Kidney epithelial cell (primary cell): ENCODE measurements at places on chromosomes 5 and 9. TPM values are rescaled to one million over a fixed set of nuclear protein-coding genes. Genes with fewer than 3 reads are reported as not detected.

The SH3TC2 gene
- total RNA-seq: 7.9 and 8.4 TPM in 2 replicates

The VLDLR gene
- 28.5 and 31.3 TPM in 2 replicates for total RNA-seq

The SLC45A2 gene
- total RNA-seq: not detected in 2 replicates

The DMRT2 gene
- total RNA-seq: 0.17 TPM in 1 of 2 replicates, not detected in the other

The CDK9 gene
- total RNA-seq: 38.5 and 47.3 TPM in 2 replicates

The N4BP3 gene
- 6.0 and 6.8 TPM in 2 replicates for total RNA-seq

The PCDHGA10 gene
- total RNA-seq: 5.5 and 6.0 TPM in 2 replicates

The PPP1R2B gene
- total RNA-seq: 0.07 TPM in 1 of 2 replicates, not detected in the other

The SH3GL2 gene
- total RNA-seq: 3.5 TPM in 2 replicates

The IFNB1 gene
- not detected in 2 replicates for total RNA-seq

The GRXCR2 gene
- total RNA-seq: not detected in 2 replicates

The PCDHGB7 gene
- total RNA-seq: 14.0 and 14.1 TPM in 2 replicates

The CARTPT gene
- not detected in 2 replicates for total RNA-seq

The SPINK7 gene
- total RNA-seq: not detected in 2 replicates

The RNF180 gene
- total RNA-seq: 11.5 and 16.3 TPM in 2 replicates

The FGF1 gene
- total RNA-seq: 1.6 and 12.1 TPM in 2 replicates

DNA sequence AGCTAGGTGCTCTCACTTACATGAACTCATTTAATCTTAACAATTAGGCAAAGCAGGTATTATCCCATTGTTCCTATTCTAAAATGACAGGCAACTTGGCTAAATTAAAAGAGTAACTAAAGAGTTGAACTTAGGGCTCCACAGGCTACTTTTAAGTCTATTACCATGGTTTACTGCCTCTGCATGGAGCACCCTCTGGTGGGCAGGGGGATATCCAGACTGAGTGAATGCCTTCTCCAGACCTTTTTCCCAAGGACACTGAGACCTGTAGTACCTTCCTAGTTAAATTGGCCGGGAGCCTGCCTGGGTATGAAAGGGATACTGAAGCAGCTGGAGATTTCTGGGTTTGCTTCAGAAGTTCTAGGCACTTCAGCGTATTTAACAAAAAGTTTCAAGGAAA, 238.1 kb downstream of the ELAVL2 start:
- DNase-seq: no peak

DNA sequence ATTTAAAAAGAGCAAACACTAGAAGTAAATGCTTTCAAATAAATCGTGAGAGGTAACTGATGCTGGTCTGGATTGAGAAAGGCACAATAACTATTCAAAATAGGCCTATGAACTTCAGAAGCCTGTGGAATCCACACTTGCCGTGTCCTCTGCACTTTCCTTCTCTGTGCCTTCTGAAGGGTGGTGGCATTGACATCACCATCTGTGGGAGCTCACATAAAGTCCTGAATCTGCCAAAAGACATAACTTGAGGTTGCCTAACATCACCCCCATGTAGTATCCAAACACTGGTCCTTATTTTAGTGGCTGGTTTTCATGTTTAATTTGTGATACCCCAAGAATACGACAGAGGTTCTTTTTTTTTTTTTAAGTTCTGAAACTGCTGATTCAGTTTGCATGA, 59.8 kb downstream of the IRF1 start:
- DNase-seq: no peak

DNA sequence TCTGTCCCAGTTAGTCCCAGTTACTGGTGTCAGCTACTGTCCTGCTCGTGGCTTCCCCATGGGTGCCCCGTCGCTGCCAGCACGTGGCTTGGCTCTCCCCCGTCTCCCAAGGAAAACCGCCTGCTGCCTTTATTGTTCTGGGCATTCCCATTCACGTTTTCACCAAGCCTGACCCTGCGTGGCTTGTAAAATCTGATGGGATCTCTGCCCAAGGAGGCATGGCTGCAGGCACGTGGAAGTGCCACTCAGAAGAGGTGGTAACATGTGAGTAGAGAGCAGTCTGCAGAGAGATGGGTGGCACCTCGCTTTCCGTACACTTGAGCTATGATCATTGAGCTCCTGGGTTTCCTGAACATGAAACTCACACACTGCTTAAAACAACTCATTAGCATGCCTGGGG, 429.2 kb upstream of the KLF4 start:
- DNase-seq: no peak

- no peak for DNase-seq
Measured at GRCh38 chr5:14464671-14465070, 116.9 kb upstream of the OTULINL start.

GRCh38 chr5:79346420-79346824, 110.5 kb downstream of the JMY start:
- DNase-seq: peak; percentile 9

- DNase-seq: no peak
Measured at GRCh38 chr5:149060325-149060724, 2.5 kb downstream of the SH3TC2 start.

DNA sequence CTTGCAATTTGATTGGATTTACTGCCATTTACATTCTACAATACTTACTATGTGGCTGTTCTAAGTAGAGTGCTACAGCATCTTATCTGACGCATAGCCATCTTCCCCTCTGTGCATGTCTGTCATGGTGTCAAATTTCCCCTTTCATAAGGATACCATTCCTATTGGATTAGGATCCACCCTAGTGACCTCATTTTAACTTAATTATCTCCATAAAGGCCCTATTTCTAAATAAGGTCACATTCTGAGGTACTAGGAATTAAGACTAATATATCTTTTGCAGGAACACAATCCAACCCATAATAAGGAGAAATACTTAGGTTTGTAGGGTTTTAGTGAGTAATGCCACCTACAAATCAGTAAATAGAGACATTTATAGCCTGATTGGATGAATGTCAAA, 268.0 kb downstream of the ADAMTSL1 start:
- no peak for DNase-seq

- no peak for DNase-seq
Measured at GRCh38 chr9:129850821-129851550, 15.7 kb downstream of the USP20 start.

GRCh38 chr5:120062515-120062917, 401.6 kb upstream of the PRR16 start:
- peak; percentile 2 for DNase-seq

GRCh38 chr5:159310511-159310910, 19.8 kb downstream of the IL12B start:
- no peak for DNase-seq

DNA sequence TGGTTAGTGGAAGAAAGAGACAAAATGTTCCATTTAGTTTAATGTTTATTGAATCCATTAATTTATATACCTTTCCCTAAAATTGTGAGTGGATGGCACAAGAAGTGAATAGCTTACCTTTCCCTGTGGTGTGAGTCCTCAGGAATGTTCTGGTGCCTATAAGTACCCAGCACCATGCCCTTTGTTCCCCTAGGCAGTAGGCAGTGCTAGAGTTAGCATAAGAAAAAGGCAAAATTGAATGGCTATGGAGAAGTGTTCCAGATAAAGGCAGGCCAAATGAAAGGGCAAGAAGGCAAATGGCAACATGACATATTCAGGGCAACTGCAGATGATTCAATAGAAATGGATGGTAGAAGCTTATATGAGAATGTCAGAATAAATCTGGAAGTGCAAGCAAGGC, 370.8 kb upstream of the PTGER4 start:
- DNase-seq: no peak

GRCh38 chr9:98083061-98083501, 26.5 kb downstream of the NANS start:
- DNase-seq: no peak

- DNase-seq: no peak
Measured at GRCh38 chr9:36967997-36968396, 66.1 kb downstream of the PAX5 start.

DNA sequence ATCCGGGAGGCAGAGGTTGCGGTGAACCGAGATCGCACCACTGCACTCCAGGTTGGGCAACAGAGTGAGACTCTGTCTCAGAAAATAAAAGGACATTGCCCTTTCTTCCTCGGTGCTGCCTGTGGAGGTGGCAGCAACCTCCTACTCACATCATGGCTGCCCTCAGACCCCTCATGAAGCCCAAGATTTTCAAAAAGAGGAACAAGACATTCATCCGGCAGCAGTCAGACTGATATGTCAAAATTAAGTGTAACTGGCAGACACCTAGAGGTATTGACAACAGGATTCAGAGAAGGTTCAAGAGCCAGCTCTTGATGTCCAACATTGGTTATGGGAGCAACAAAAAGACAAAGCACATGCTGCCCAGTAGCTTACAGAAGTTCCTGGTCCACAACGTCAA, 12.6 kb upstream of the PAX5 start:
- DNase-seq: no peak

- no peak for DNase-seq
Measured at GRCh38 chr9:9893837-9894236, 719.0 kb downstream of the PTPRD start.

- DNase-seq: no peak
Measured at GRCh38 chr9:132789719-132790118, 88.4 kb downstream of the AK8 start.

DNA sequence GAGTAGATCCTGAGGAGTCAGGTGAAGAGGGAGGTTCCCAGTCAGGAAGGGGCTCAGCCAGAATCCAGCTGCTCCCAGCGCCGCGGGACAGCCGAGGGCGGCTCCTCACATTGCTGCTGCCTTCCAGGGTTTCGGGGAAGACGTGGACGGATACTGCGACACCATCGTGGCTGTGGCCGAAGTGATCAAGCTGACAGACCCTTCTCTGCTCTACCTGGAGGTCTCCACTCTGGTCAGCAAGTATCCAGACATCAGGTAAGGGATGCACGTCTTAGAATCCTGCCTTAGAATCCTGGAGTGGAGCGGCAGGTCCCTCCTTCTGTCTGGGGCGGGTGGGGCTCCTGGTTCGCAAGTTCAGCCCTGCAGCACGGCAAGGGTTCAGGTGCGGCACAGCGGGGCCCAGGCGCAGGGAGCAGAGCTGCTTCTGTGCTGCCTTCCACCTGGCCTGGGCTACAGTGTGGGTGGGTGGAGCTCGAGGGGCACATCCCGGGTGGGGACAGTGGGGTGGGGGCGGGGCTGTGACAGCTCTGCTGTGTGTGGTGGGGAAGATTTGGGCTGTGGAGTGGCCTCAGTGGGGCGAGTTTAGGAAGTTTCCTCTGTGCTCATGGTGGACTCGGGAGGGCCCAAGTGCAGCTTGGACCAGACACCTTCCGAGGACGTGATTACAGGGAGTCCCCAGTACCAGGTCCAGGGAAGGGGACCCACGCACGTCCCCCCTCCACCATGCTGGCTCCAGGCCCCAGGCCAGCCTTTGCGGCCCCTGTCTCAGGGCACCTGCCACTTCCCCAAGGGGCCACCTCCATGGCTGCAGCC, 22.8 kb downstream of the EXOC3 start:
- DNase-seq: no peak

DNA sequence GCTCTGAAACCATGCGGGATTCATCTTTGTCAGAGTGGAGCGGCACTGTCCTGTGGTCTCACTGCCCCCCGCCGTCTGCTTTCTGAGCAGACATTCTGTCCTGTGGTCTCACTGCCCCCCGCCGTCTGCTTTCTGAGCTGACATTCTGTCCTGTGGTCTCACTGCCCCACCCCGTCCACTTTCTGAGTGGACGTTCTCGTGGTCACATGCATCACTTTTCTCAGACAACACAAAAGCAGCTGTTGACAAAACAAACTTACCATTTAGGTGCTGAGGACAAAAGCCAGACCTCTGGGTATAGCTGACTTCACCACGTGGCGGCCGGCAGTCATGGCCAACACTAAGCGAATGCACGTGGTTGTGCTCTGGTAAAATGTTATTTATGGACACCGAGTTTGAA, 2.8 kb downstream of the LRRC14B start:
- DNase-seq: no peak

DNA sequence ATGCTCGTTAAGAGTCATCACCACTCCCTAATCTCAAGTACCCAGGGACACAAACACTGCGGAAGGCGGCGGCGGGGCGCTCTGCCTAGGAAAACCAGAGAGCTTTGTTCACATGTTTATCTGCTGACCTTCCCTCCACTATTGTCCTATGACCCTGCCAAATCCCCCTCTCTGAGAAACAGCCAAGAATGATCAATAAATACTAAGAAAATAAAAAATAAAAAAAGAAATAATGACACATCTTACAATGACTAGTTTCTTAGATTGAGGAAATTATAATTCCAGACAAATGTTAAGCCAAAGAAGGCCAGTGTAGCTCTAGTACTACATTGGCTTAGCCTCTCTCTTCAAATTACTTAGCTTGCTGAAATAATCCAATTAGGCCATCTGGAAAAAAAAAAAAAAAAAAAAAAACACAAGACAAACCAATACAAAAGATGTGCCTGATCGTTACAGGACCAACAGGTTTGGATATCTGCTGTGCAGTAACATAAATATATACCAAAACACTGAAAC, 58.0 kb downstream of the ANXA2R start:
- no peak for DNase-seq

GRCh38 chr9:95875305-95876137, at the start of gene ERCC6L2:
TSS of gene ERCC6L2 (plus strand) at chr9:95875691. CDS start at chr9:95876039, 348 bp downstream.
- peak; percentile 93 for DNase-seq

- DNase-seq: no peak
Measured at GRCh38 chr5:143757116-143757515, 54.8 kb upstream of the HMHB1 start.

- DNase-seq: no peak
Measured at GRCh38 chr9:114014044-114014443, 64.1 kb downstream of the AMBP start.

GRCh38 chr5:62206150-62206829, 99.7 kb upstream of the KIF2A start:
- no peak for DNase-seq

- no peak for DNase-seq
Measured at GRCh38 chr9:91833096-91833877, 116.7 kb downstream of the ROR2 start.

- DNase-seq: no peak
Measured at GRCh38 chr5:178155065-178155464, 1.4 kb upstream of the NHP2 start.

- no peak for DNase-seq
Measured at GRCh38 chr5:93721071-93721470, 20.3 kb downstream of the POU5F2 start.

DNA sequence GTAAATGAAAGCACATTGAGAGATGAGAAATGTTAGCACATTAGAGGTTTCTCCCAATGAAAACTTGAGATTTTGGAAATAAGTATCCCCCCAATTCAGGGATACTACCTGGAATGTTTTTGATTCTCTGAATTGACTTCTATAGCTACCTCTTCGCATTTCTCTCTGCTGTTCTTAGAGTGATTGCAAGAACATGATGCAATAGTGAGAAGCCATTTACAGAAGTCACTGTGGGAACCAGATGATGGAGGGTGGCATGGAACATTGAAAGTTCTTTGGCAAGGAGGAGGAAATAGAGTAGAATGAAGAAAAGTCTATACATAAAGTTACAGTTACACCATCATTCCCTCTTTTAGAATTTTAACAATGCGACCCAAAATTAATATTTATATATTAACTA, 9.2 kb downstream of the NPR3 start:
- DNase-seq: no peak

- no peak for DNase-seq
Measured at GRCh38 chr5:15267966-15268365, 232.0 kb upstream of the FBXL7 start.

- no peak for DNase-seq
Measured at GRCh38 chr9:133974631-133975341, 17.3 kb downstream of the VAV2 start.

GRCh38 chr9:2720179-2720654, 2.9 kb downstream of the KCNV2 start:
- no peak for DNase-seq

- no peak for DNase-seq
Measured at GRCh38 chr5:92505145-92505544, 1075.9 kb downstream of the NR2F1-AS1 start.

- DNase-seq: no peak
Measured at GRCh38 chr9:126419475-126419874, 92.8 kb downstream of the MVB12B start.
